ENCODE measurements at places on chromosomes 12 and 14. TPM values are rescaled to one million over a fixed set of nuclear protein-coding genes. Genes with fewer than 3 reads are reported as not detected.

Gene SDSL
- 2.4 TPM for total RNA-seq

Gene MYF6
- not detected for total RNA-seq

Gene KTN1
- 106 TPM for total RNA-seq

Gene KLRK1
- 0.12 TPM for total RNA-seq

Gene PTPRO
- 8.3 TPM for total RNA-seq

Gene ACACB
- total RNA-seq = 7.5 TPM

Gene TAS2R8
- total RNA-seq = not detected

Gene MUCL1
- total RNA-seq = not detected

Gene C1S
- total RNA-seq = 2.7 TPM

Gene SYT1
- total RNA-seq = not detected

Gene B3GNT4
- total RNA-seq = 0.32 TPM

Gene NANOG
- total RNA-seq = not detected

Gene TGFB3
- 1.8 TPM for total RNA-seq

Gene BIN2
- 187 TPM for total RNA-seq

Gene SERPINA10
- not detected for total RNA-seq

Gene HVCN1
- 10.6 TPM for total RNA-seq

Gene DPPA3
- total RNA-seq = not detected

Gene C12orf50
- 0.12 TPM for total RNA-seq

Gene CCDC197
- total RNA-seq = not detected

Gene PRH2
- not detected for total RNA-seq

Gene RALGAPA1
- total RNA-seq = 57.2 TPM

Gene KRT75
- total RNA-seq = not detected

Gene TAC3
- not detected for total RNA-seq

Gene NEUROD4
- total RNA-seq = not detected

All from T-helper 1 cell treated with Interleukin-12 subunit alpha and Interleukin-12 subunit beta and Interleukin-4 antibody, amounts not matched to agents 30 ng/mL and 1 ng/mL, for 36 hours (primary cell).